HFF-Myc (cell line): ENCODE measurements at places on chromosomes 2 and 18.

DNA sequence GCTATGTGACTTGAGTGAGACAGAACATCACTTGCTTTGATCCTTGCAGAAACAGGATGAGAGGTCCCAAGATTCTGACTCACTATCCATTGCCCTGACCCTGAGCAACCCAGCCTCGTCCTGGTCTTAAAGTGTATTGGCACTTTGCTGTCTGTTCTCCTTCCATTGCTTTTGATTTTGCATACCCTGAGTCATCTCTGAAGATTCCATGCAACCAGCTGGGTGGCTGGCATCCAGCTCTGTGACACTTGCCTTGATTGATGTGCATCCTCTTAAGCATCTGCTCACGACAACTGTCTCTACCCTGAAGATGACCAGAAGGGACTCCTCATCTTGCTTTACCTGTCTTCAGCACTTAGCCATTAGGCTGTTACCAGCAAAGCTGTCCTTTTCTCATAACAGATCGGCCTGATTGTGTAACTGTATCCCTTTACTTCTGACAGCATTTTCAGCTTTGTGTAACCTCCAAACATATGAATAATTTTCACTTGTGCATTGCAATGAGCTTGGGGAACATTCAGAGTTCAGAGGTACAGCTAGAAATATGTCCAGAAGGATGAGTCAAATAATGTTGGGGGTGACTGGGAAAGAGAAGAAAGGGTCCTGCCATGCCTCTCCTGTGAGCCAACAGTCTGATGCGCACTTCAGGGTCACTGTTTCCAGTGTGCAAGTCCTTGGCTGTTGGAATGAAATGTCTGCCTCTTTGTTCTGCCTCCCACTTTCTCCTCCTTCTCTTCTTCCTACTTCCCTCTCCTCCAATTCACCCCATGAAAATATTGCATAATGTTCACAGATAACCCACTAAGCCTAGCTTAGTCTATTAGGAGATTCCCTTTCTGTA lies 249.7 kb upstream of the OSR1 start:
- no peak for DNase-seq

DNA sequence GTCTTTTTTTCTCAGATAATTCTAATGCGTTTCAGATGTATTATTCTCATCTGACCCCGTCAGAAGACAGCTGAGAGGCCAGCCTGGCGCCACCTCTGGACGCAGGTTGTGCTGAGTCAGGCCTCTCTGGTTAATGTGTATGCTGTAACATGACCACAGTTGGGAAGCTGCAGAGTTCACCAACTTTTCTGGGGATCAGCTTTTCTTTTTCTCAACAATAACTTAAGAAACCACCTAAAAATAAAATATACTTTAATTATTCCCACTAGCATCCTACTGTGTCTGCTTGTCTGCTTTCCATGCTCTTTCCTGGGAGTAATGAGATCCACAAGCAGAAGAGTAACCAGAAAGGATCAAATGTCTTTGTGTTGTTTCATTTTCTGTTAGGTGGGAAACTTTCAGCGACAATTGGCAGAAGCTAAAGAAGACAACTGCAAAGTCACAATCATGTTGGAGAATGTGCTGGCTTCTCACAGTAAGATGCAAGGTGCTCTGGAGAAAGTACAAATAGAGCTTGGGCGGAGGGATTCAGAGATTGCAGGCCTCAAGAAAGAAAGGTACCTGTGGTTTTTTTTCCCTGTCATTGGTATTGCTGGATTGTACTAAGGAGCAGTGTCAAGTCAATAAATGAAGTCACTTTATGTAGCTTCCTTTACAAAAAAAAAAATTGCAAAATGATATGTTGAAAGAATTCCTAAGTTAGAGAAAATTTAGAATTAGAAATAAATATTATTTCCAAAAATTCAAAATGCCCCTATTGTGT lies 79.8 kb downstream of the CCDC150 start:
- peak; percentile 48 for DNase-seq

DNA sequence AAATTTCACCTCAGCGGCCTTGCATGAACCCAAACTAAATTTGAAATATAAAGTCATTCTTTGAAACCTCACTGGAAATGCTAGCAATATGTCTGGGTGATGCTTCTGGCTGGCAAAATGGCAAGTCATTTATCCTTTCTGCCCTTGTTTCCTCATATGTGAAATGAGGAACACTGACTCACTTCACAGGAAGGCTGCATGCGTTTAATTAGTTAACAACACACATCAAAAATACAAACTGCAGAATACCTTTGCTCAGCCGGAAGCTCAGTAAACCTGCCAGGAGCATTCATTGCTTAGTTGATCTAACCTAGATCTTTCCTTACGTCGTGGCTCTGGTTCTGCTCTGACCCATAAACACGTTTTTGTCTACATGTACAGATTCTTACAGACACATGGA lies 214.2 kb upstream of the ACVR2A start:
- no peak for DNase-seq

- DNase-seq: no peak
Measured at GRCh38 chr2:221546505-221547225, 25.4 kb downstream of the EPHA4 start.

GRCh38 chr2:157419031-157419575 lies 24.8 kb downstream of the CYTIP start:
- DNase-seq: no peak

- DNase-seq: peak; percentile 63
Measured at GRCh38 chr2:72770879-72771461, 54.9 kb downstream of the EXOC6B start.

- no peak for DNase-seq
Measured at GRCh38 chr2:209314653-209315052, 109.2 kb upstream of the MAP2 start.

- DNase-seq: no peak
Measured at GRCh38 chr2:219509780-219510511, 4.3 kb upstream of the ASIC4 start.

DNA sequence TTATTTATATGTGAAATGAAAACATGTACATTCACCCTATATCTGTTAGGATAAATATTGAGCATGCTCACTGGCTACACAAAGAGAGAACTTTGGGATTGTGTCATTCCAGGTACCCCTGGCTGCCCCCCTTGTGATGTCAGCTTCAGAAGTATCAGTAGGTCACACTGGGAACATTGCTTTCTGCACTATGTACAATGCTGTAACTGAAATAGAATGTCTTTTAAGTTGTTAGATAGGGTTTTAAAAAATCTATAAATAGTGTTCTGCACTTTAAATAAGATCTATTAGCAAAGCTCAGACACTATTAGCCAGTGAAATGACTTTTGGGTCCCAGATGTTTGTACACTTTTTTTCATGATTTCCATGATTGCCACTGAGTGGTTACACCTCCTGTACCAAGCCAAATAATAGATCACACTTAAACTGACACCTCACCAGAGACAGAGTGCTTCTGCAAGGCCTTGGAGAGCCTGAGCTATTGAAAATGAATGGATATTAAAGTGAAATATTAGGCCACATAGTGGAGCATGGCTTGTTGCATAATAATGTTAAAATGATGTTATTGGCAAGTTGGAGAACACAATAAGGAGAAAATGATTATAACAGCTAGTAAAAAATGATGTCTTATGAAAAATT lies 297.0 kb upstream of the NXPH2 start:
- no peak for DNase-seq

DNA sequence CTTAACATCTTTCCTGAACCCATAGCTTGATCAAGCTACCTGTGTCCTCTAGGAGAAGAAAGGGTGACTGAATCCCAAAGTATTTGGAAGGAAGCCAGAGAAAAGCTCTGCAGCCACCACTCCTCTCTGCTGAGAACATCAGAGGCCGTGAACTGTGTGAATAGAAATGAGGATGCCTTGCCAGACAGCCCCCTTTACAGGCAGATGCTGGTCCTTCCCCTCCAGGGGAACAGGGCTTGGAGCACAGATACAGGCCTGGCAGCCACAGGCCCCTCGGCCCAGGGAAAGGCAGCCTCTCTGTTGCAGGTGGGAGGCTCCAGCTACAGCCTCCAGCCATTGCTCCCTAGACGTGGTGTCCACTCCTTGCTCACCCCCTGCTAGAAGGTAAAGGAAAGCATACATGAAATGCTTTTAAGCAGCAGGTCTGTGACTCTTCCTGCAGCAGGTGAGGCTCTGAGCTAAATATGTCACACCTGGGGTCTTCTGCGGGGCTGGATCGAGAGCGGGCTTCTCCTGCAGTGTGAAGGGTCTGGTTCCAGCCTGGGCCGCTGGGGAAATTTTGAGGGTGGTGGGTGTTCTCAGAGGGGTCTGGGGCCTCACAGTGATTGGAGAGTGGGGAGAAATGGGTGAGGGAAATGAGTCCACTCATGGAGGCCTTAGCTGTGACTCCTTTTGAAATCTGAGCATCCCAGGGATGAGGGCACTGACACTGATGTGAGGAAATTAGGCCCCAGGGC lies 234.0 kb downstream of the KLHL29 start:
- DNase-seq: no peak

- DNase-seq: no peak
Measured at GRCh38 chr2:216985658-216986141, 125.8 kb upstream of the TNP1 start.

DNA sequence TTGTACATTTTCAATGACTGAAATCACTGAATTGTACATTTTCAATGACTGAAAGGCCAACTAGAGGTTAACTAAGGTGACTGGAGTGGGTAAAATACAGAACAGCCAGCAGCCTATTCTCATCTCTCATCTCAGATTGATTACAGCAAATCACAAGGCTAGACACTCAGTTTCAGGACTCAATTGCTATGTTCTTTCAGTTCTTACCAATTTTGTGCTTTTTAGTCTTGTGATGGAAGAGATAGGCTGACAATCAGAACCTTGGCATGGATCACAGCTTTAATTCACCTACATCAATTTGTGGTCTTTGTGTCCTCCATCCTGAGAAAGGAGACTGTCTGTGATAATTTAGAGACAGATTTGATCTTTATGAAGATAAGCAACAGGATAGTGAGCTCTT lies 124.7 kb downstream of the GULP1 start:
- DNase-seq: no peak

GRCh38 chr2:179711375-179711774 lies 150.0 kb downstream of the ZNF385B start:
- no peak for DNase-seq

DNA sequence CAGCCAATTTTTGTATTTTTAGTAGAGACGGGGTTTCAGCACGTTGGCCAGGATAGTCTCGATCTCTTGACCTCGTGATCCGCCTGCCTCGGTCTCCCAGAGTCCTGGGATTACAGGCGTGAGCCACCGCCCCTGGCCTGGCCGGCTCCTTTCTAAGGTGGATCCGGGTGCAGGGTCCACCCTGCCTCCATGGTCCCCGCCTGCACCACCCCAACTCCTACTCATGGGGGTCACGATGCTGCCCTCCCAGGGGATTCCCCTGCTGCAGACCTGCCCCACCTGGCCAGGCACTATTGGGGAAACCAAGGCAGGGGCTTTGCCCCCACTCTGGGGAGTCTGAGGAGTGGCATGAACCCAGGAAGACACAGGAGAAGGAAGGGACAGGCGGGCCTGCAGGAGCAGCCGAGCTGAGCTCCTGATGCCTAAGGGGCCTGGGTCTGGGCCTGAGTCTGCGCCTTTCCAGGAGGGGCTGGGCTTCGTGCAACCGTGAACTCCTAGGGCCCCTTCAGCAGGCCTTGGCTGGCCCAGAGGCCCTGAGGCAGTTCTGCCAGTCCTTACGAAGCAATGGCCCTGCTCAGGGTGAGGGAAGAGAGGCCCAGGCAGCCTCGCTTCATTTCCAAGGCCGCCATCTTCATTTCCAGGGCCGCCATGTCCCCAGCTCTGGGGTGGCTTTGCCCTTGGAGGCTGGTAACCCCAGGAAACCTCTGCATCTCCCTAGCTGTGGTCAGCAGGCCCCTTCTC lies 67.2 kb upstream of the SMAD7 start:
- no peak for DNase-seq

- no peak for DNase-seq
Measured at GRCh38 chr18:33870059-33870458, 292.0 kb downstream of the ASXL3 start.

DNA sequence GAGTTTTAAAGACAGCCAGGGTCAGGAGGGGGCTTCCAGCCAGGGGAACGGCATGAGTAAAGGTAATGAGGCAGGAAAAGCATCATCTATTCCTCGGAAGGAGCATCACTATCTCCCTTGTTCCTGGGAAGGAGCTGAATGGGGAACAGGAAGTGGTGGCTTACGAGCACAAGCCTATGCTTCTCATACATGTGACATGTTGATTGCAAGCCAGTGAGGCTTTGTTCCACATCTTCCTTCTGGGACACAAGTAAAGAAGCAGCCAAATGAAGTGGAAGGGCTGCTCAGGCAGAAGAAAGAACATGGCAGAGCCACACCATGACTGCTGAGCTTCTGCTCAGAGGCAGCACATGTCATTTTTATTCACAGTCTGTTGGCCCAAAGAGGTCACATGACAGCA lies 15.1 kb upstream of the LMAN1 start:
- DNase-seq: no peak

- no peak for DNase-seq
Measured at GRCh38 chr2:85116207-85116606, 17.0 kb upstream of the TCF7L1 start.

- no peak for DNase-seq
Measured at GRCh38 chr2:96176661-96177060, 31.4 kb upstream of the DUSP2 start.

GRCh38 chr2:237156857-237157779 lies 71.4 kb downstream of the COPS8 start:
- no peak for DNase-seq

DNA sequence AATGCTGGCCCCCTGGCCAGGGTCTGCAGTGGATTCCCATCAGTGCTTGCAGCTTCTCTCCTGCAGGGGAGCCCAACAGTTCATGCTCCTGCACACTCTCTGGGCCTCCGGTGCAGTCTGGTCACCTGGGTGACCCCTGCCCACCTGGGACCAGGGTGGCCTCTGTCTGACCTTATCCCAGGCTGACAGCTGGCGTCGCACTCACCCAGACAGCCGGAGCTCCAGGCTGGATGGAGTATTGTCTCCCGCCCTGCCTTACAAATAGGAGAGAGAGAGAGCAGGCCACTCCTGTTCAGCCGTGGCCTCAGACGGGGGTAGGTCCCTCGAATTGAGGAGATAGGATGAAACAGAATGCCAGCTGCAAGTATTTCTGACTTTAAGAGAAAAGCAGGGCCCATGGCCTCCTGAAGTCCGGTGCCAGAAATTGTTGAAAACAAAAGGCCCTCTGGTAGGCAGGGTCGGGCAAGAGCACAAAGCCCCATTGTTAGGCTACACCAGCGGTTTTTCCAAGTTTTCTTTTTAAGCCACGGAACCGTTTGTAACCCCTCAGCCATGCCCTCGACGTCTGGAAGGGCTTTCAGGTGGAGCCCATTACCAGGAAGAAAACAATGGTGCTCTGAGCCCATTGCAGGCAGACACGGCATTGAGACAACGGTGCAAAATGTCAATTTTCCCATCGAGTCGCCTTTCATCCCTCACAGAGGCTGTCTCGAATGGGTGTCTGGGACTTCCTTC lies 258.4 kb downstream of the BCL11A start:
- no peak for DNase-seq

GRCh38 chr2:96083989-96084857 lies 32.1 kb downstream of the ADRA2B start:
- DNase-seq: no peak

DNA sequence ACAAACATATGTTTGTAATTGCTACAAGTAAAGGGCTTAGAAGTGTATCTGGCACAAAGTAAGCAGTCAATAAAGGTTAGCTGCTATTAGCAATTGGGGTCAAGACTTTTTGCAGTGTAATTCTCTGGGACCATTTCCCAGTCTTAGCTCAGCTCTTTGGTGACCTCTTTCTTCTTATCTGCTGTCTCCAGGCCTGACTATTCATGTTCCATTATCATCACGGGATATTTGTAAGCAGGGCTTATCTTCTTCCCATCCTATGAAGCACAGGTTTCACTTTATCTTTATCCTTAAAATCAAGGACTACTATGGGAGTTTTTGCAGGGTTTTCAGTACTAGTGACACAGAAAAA lies 131.7 kb downstream of the DOCK10 start:
- DNase-seq: no peak
